CD4-positive, alpha-beta T cell treated with Interleukin-2 at 100 ng/mL for 4 hours (primary cell): ENCODE measurements at places on chromosomes 6 and 20.
A peak's percentile ranks its signal among the peaks of the same experiment; 100 is the strongest.

DNA sequence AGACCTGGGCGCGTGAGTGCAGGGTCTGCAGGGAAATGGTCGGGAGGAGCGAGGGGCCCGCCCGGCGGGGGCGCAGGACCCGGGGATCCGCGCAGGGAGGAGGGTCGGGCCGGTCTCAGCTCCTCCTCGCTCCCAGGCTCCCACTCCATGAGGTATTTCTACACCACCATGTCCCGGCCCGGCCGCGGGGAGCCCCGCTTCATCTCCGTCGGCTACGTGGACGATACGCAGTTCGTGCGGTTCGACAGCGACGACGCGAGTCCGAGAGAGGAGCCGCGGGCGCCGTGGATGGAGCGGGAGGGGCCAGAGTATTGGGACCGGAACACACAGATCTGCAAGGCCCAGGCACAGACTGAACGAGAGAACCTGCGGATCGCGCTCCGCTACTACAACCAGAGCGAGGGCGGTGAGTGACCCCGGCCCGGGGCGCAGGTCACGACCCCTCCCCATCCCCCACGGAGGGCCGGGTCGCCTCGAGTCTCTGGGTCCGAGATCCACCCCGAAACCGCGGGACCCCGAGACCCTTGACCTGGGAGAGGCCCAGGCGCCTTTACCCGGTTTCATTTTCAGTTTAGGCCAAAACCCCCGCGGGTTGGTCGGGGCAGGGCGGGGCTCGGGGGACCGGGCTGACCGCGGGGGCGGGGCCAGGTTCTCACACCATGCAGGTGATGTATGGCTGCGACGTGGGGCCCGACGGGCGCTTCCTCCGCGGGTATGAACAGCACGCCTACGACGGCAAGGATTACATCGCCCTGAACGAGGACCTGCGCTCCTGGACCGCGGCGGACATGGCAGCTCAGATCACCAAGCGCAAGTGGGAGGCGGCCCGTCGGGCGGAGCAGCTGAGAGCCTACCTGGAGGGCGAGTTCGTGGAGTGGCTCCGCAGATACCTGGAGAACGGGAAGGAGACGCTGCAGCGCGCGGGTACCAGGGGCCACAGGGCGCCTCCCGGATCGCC is 54.2 kb upstream of the HLA-A start:
- peak; percentile 92 for DNase-seq

DNA sequence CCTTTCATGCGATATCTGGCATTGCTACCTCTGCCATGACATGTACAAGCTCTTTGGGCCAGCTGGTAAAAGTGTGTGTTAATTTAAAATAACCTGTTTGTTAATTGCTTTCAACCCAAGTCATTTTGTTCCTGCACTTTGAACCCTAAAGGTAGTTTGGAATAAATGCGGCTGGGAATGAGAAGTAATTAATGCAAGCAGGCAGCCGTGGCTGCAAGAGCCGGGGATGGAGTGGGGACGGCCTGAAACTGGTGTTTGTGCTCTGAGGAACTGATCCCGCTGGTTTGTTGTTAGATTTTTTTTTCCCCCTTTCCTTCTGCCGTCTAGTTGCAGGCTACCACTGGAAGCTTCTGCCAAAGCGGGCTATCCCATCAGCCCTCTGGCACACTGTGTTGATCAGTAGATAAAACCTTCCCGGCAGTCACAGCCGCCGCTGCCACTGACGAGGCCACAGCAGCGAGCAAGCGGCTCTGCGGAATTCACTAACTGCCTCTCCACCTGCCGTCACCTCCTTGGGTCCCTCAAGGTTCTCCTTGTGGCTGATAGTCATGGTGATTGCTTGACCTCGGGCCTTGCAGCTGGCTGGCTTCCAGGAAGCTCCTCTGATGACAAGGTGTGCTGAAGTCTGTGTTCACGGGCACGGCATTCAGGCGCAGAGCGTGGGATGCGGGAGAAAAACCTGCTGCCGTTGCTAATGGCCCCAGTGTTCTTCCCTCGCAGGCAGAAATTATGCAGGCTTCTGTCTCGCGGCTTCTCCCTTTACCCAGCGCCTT is 315.9 kb downstream of the TFAP2A start:
- DNase-seq = no peak

GRCh38 chr6:16136621-16137450 is 8.0 kb downstream of the MYLIP start:
- DNase-seq = peak; percentile 81

GRCh38 chr6:47478233-47479139 is 897 bp downstream of the CD2AP start:
- DNase-seq = no peak

- no peak for DNase-seq
Observed at GRCh38 chr20:37991157-37991866, 41.9 kb downstream of the TTI1 start.

DNA sequence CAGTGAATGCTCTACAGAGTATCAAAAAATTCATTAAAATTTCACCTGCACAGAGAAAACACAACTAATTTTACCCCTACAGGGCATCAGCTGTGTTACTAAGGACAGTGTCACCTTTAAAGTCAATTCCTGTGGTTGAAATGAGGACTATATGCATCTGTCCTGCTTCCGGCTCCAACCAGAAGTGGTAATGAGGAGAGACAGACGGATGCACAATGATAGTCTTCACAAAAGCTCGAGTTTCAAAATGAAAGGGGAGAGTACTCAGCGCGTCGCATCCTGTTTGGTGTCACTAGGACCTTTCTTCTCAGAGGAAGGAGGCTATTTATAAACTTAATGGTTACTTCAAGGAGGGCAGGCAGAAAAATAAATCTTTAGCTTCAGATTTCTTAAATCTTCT is 86.5 kb downstream of the LYRM4 start:
- DNase-seq = peak; percentile 58

- DNase-seq = no peak
Observed at GRCh38 chr6:31165986-31166385, 4.5 kb downstream of the POU5F1 start.

DNA sequence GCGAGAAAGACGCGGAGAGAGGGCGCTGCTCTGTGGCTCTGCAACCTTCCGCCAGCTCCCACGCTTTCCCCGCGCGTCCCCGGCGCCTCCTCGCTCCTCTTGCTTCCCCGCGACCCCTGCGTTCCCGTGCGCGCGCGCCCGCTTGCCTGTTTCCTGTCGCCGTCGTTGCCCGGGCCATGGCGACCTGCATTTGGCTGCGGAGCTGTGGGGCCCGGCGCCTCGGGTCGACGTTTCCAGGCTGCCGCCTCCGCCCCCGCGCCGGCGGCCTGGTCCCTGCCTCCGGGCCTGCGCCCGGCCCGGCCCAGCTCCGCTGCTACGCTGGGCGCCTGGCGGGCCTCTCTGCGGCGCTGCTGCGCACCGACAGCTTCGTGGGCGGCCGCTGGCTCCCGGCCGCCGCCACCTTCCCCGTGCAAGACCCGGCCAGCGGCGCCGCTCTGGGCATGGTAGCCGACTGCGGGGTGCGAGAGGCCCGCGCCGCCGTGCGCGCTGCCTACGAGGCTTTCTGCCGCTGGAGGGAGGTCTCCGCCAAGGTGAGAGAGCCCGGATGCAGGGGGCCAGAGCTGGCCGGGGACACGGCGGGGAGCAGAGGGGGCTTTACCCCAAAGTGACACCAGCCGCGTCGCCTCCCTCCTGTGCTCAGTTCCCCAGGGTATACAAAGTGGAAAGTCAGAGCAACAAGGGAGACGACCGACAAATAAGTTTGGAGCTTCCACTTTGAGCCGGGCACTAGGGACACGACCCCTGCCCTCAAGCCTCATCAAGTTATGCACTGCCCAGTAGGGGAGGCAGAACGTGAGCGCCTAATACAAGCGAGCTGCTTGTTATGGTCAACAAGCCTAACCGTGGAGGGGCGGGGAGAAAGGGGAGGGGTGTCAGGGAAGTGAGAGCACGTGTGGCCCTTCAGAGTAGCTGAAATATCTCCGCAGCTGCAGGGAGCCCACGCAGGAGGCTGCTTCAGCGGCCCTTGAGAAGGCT is at the start of gene ALDH5A1:
Gene ALDH5A1 (plus strand): TSS at position 149 of the 975 bp plus-strand sequence. CDS start 28 bp downstream, at position 177.
- DNase-seq = peak; percentile 73

GRCh38 chr6:107488875-107489635 is 862 bp upstream of the SOBP start:
- DNase-seq = no peak

- DNase-seq = no peak
Observed at GRCh38 chr20:18662279-18663040, 74.6 kb downstream of the DTD1 start.

GRCh38 chr6:33251395-33252012 is 20.2 kb downstream of the VPS52 start:
- no peak for DNase-seq
